ENCODE measurements at places on chromosomes 6 and 20.
A peak's percentile ranks its signal among the peaks of the same experiment; 100 is the strongest.

GRCh38 chr6:11177271-11177670, 55.2 kb downstream of the NEDD9 start:
- no peak for DNase-seq

GRCh38 chr20:58366866-58367265, 22.2 kb upstream of the VAPB start:
- DNase-seq, result no peak

- no peak for DNase-seq
Measured at GRCh38 chr6:109060571-109060970, 34.1 kb downstream of the SESN1 start.

- DNase-seq, result no peak
Measured at GRCh38 chr6:42326248-42326647, 108.6 kb upstream of the MRPS10 start.

DNA sequence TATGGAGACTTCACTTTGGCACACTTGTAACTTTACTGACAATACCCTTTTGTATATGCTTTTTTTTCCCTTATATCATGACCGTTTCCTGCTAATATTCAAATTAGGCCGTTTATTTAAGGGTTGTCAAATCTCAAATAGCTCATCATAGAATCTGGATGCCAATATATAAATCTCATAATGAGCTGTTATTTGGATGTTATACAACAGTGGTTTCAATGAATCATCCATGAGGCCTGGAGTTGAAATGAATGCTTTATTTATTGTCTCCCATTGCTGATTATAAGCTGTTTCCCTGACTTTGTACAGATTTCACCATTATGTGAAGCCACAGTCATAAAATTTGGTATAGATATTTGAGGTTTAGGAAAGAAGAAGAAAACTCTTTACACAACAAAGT, 256.1 kb downstream of the PLCB1 start:
- DNase-seq, result peak; percentile 74

- DNase-seq, result no peak
Measured at GRCh38 chr20:8226106-8226505, 94.0 kb downstream of the PLCB1 start.

- DNase-seq, result peak; percentile 15
Measured at GRCh38 chr6:39347906-39348585, 25.5 kb upstream of the KCNK16 start.

GRCh38 chr6:143701349-143702234, 23.8 kb downstream of the PHACTR2 start:
- no peak for DNase-seq

- no peak for DNase-seq
Measured at GRCh38 chr6:63355632-63356031, 35.8 kb upstream of the LGSN start.

DNA sequence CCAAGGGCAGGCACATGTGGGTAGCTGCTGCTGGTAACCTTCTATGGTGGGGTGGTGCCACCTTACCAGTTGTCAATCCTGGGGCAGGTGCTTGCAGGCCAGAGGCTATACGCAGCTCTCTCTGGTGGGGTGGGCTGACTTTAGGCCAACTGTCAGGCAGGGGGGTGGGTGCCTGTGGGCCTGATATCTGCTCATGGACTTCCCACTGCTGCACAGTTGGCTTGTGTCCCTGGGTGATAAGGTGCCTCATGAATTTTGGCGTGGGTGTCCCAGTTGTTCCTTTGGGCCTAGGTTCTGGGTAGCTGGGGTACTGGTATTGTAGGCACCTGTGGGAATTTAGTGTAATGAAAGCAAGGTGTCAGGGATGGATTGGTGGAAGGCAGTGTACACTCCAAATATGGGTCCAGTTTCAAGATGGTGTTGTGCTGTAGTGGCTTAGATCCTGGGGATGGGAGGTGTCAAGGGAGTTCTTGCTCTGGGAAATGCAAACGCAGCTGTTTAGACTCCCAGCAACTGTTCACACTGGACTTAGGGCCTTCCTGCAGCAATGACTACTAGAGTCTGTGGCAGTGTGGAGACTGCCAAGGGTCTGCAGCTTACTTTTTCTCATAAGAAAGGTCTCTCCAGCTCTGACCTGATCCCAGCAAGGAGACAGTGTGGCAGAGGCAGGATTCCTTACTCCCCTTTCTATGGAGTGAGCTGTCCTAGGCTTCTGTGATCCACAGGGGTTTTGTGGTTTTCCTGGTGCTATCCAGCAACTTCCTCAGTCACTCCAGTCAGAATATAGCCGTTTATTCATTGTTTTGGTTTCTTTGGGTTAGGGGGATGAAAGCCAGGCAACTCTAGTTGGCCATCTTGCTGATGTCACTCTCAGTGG, 128.2 kb downstream of the CRYBG1 start:
- no peak for DNase-seq

DNA sequence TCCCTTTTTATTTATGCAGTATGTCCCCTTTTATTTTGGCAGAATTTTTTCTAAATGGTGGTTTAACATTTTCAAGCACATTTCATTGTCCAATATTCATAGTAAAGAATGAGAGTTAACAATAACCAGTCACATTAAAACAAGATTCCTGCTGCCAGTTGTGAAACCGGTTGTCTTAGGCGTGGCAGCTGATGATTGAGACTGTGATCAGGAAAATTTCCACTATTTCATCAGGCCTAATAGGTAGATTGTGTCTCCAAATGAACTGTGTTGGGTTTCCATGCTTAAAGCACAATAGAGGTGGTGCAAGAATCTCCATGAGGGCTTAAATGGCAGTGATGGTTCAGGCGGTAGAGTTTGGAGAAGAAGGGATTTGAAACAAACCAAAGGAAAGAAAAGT, 15.3 kb downstream of the PRDM1 start:
- DNase-seq, result no peak

GRCh38 chr6:98416027-98416426, 418.3 kb upstream of the POU3F2 start:
- DNase-seq, result no peak

- DNase-seq, result no peak
Measured at GRCh38 chr20:54284928-54285704, 77.2 kb downstream of the PFDN4 start.

DNA sequence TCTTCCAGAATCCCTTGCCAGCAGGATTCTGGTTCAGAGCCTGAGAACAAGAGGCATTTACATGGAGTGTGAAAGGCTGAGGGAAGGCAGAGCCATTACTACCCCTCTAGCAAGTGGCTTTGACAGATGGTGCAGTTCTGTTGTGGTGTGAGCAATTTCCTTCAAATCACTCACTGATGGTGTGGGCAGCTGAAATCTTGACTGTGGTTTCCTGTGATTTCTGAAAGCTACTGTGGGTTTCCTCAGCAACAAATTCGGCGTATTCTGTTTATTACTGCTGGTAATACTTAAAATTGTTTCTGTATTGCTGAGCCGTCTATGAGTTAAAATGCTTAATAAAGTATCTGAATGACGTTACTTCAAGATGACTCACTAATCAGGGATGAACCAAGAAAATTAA, 181.5 kb upstream of the TCF21 start:
- peak; percentile 88 for DNase-seq

- no peak for DNase-seq
Measured at GRCh38 chr6:156779206-156780094, 2.3 kb downstream of the ARID1B start.

DNA sequence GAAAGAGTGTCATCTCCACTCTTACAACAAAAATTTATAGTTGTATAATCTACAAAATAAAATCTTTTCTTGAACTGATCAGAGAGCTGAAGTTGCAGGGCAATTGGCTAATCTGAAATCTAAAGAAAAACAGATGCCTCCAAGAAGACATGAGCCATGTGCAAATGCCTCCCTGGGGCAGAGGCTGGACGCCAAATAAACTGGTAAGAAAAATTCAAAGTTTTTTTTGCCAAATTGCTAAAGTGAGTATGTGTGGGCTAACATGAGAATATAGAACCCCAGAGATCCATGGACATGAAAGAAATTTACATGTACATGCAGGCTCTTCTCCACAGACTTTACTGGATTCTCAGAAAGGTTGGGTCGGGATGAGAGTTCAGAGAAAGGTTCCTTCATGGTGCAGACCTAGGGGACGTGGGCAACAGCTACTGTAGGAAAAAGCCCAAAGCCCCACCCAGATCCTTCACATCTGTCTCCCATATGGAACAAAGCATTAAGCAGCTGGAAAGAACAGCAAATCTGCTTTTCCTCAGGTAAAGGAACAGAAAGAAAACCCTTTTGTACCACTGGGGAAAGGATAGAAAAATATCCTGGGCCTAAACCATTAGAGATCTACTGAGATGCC, 90.5 kb upstream of the SIRPG start:
- DNase-seq, result no peak

DNA sequence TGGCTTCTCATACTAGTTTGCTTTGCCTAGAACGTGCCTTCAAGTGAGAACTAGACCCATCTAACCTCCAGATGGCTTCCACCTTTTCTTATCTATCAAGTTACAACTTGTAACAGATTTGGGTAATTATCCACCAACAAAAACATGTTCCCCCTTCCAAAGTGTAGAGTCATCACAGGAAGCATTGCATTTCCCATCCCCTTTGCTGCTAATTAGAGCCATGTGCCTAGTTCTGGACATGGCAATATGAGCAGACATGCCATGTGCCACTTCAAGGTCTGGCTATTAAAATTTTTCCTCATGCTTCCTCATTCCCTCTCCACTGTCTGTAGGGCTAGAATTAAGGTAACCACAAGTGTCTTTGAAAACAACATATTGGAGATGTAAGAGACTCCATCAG, 814.4 kb downstream of the TENT5A start:
- no peak for DNase-seq

DNA sequence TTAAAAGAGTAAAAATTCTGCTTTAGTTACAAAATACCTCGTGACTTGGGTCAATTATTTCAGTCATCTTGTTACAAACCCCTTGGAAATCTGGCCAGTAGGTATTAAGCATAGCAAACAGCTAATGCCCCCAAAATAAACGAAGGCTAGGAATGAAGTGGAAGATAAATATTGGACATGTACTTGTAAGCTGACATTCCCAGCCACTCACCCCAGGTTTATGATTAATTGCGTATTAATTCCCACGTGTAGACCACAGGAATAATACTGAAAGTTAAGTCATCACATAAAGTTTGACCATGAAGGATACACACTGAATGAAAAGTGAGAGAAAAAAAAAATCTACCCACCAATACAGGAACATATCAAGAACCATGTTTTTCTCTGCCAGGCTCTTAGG, 936.5 kb upstream of the ADGRB3 start:
- DNase-seq, result no peak

DNA sequence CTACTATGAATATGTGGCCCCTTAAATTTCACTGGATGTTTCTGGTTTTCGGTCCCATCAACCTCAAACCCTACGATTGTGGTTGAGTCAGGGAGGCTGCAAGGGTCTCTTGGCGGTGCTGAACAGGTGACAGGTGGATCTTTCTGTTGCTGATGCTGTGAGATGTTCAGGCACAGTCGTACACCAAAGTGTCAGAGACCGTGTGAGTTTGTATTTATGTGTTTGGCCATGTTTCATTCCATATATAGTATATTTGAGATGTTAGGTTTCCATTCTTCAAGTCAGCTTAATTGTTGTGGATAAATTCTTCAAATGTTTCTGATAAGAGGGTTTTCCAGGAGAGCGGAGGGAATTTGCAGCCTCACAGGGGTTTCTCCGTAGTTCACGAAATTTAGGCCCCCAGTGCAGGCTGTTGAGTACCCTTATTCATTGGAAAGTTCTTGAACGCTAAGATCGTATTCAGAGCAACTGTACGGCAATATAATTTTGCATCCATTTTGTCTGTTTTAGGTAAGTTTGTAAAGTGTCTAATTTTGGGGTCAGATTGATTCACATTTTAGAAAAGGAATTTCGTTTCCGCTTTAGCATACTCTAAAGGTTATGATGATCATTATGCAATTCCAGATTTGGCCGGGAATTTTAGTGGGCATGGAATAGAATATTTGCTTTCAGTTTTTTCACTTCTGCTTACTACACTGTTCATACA, 1.2 kb downstream of the TAB2 start:
- no peak for DNase-seq

- no peak for DNase-seq
Measured at GRCh38 chr6:151440498-151440897, 11.4 kb downstream of the RMND1 start.

GRCh38 chr20:52234302-52235045, 42.9 kb upstream of the ZFP64 start:
- no peak for DNase-seq

DNA sequence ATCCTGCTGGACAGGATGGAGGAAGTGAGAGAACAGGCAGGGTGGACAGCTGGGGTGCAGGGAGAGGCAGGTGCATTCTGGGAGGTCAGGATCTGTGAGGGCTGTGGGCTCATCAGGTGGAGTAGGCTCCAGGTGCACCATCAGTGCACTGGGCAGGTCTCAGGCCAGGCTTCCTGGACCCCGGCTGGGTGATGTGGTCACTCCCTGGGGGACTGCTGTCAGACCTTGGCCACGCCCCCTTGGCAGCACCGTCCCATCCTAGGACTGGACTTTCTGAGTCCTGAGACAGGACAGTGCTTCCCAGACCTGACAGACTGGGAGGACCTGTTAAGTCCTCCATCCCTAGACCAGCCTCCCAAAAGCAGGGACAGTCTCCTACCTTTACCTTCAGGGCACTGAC, 626.7 kb upstream of the DEFB115 start:
- DNase-seq, result no peak

GRCh38 chr20:3924304-3925112, 35.3 kb downstream of the PANK2 start:
- no peak for DNase-seq

DNA sequence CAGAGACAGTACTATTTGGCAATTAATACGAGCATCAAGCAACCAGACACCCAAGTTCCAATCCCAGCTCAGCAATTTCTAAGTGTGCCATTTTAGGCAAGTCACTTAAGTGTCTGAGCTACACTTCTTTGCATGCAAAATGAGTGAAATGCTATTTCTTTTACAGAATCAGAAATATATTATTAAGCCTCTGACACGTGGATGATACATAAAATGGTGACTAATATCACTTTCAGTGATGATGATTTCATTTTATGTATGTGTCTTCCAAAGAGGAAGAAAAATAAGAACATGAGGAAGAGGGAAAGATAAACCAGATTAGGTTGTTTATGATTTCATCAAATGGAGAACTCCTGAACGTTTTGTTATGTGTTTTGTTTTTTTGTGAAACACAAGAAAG, 158.6 kb downstream of the TSHZ2 start:
- DNase-seq, result no peak

- DNase-seq, result no peak
Measured at GRCh38 chr20:32510120-32510600, 75.0 kb downstream of the NOL4L start.

DNA sequence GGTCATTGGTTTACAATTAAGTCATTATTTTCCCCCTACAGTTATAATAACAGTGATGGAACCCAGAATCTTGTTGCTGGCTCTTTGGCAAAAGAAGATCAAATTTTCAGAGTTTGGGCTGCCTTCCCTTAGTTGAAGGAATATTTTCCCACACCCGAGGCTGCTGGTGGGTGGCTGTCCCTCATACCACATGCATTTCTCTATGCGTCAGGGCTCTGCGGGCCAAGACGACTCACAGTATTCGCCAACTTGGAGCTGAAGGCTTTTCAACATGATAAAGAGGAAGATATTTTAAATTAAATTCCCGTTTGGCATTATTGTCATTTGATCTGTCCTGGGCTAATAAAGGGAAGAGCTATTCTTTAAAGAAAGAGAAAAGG, 102.2 kb upstream of the SASH1 start:
- DNase-seq, result peak; percentile 32

- no peak for DNase-seq
Measured at GRCh38 chr6:31203345-31203979, 33.0 kb upstream of the POU5F1 start.

Measured in fibroblast of skin of left biceps (primary cell).